ENCODE measurements at places on chromosomes 2 and 18.

DNA sequence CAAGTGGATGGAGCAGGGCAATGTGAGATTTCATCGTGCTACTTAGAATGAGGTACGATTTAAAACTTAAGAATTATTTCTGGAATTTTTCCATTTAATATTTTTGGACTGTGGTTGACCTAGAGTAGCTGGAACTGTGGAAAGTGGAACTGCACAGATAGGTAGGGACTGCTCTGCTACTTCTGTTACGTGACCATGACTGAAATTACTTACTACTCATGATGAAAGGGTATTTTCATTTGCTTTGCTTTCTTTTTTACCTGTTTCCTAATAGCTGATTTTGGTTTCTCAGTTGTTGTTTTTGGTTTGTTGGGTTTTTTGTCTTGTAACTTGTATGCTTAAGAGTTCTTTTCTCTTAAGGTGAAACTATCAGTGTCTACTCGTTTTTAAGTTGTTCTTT is 11.4 kb downstream of the UBE2E3 start:
- DNase-seq = no peak

- DNase-seq = no peak
Observed at GRCh38 chr2:213640738-213641425, 356.6 kb downstream of the SPAG16 start.

GRCh38 chr2:30255026-30255425 is 23.7 kb downstream of the LBH start:
- no peak for DNase-seq

DNA sequence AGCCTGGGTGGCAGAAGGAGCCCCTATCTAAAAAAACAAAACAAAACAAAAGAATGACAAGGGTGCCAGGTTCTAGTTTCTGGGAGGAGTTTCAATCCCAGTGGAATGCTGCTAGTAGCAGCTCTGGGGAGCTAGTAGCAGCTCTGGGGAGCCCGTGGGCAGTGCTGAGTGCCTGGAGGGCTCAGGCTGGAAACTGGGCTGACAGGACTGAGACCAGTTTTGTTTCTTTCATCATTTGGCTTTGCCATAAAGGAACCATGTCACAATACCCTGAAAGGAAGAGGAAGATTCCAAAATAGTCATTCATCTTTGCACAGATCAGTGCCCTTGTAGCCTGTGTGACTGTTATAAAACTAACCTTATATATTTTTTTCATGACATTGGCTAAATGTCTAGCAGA is 10.6 kb downstream of the MFSD6 start:
- no peak for DNase-seq

GRCh38 chr2:26651799-26652198 is 10.6 kb upstream of the CIB4 start:
- no peak for DNase-seq
